ENCODE measurements at places on chromosomes 1 and 21.

DNA sequence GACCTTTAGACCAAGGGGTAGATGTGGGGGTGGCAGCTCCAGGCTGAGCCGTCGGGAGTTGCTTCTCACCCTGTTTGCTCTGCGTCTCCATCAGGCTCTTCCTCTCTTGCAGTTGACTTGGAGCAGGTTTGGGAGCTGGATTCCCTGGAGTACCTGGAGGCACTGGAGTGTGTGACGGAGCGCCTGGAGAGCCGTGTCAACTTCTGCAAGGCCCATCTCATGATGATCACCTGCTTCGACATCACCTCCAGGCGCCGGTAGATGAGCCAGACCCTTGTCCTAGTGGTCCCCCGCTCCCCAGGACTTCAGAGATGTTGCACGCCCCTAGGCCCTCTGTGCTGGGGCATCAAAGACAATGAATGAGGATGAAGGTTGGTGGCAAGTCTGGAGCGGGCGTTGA lies 547.6 kb downstream of the KIF26B start:
- DNase-seq = no peak

GRCh38 chr1:11204396-11205190 lies 15.4 kb downstream of the ANGPTL7 start:
- no peak for DNase-seq

GRCh38 chr1:109396871-109397580 lies 692 bp downstream of the SORT1 start:
- DNase-seq = no peak

DNA sequence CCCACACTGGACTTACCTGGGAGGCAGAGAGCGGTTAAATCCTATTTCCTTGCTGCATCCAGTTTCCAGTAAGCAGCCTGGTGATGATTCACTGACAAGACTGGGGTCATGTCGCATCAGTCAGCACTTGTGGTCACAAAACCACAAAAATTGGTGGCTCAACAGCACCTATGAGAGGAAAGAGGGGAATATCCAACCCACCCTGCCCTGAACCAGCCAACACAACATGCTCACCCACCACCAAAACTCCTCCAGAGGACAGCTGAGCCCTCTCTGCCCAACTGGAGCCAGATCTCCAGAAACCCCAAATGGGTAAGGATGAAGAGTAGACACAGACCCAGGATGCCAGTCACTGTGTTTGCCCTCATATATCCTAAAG lies 64.0 kb downstream of the CD46 start:
- peak; percentile 28 for DNase-seq

DNA sequence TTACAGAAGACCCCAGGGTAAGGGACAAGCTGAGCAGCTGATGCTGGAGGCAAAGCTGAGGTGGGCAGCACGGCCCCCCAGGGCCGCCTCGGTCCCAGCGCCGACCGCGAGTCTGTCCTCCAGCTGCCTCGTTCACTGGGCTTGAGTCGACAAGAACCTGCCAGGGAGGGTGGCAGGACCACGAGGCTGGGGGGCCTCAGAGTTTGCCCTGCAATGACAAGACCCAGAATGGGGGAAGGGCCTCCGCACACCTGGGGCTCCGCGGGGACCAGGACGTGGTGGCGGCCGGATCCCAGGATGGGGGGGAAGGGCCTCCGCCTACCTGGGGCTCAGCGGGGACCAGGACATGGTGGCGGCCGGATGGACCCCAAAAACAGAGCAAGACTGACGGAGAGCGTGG lies 53.9 kb upstream of the COL18A1 start:
- no peak for DNase-seq

GRCh38 chr1:221567859-221568507 lies 173.9 kb downstream of the DUSP10 start:
- no peak for DNase-seq

GRCh38 chr1:51230501-51231078 lies 5.5 kb upstream of the RNF11 start:
- no peak for DNase-seq

Data from stimulated activated CD4-positive, alpha-beta T cell treated with anti-CD3 and anti-CD28 coated beads, TNF-alpha, amount 100 ng/mL, for 24 hours (primary cell).